T-cell (primary cell): ENCODE measurements at places on chromosomes 2 and 18.

DNA sequence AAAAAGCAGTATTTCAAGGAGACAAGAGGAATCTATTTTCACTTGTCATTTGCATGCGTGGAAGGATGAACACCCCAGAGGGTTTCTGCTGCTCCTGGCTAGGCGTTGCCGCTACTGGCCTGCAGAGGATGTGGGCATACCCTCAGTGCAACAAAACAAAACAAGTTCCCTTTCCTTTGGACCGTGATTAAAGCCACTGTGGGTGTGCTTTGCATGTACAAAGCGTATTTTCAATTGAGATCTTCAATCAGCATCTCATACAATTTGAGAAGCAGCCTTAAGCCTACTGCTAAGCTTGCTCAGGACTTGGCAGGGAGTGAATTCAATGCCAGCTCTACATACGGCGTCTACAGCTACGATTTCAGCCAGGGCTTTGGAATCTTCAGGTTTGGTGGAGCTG is 298.4 kb downstream of the LPIN1 start:
- DNase-seq = peak; percentile 58

- DNase-seq = no peak
Measured at GRCh38 chr2:208006833-208007232, 18.5 kb downstream of the PLEKHM3 start.

GRCh38 chr2:47161475-47161874 is 6.4 kb upstream of the STPG4 start:
- DNase-seq = no peak

- DNase-seq = no peak
Measured at GRCh38 chr2:17950006-17950405, 71.5 kb downstream of the KCNS3 start.

DNA sequence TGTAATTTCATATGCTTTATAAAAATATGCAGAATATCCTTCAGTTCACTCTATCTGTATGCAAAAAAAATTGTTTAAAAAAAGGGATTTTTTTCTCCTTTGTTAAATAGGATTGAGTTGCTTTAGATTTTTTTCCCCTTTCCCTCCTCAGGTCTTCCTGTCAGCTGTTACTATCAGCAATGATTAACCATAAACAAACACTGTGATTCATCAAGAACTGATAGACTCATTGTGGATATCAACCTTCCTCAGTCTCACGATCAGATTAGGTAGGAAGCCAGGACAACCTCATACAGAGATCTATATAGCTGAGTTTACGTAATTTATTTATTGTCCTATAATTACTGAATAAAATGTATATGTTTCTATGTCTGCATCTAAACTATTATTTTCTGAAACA is 2136.2 kb upstream of the CELF4 start:
- DNase-seq = no peak

DNA sequence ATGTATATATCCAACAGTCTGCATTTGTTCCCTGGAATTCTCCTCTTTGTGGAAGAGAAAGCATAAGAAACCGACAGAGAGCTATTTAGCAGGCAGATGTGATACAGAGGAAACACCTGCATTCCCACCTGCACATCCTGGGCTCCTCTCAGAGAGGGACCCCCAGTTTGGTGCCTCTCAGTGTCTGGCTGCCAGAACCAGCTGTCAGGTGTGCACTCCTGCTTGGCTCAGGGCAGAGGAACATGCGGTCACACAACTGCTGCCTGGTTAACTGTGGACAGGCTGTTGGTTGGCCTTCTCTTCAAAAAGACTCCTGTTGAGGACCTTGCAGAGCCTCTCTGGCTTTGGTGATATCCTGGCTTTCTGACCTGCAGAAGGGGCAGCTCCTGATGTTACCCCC is 54.6 kb downstream of the ITGB6 start:
- no peak for DNase-seq
